Stimulated activated CD8-positive, alpha-beta memory T cell treated with anti-CD3 and anti-CD28 coated beads, Interleukin-4, amount 100 ng/mL, for 4 hours (primary cell): ENCODE measurements at places on chromosomes 7 and 10.

DNA sequence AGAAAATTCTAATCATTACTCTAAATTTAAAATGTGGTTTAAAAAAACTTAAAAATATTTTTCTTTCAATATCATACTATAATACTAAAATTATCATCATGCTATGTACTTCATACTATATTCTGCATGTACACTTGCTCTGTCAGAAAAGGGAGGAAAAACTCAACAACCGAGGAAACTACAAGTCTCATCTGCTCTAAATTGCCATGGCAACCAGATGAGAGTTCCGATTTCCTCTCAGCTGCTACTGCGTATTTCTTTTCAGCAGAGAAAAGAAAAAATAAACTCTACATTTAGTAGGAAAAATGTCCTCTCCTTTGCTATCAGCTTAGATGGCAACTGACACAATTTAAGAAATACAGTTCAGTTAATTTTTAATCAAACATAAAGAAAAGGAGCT lies 178.9 kb downstream of the SRPK2 start:
- no peak for DNase-seq

DNA sequence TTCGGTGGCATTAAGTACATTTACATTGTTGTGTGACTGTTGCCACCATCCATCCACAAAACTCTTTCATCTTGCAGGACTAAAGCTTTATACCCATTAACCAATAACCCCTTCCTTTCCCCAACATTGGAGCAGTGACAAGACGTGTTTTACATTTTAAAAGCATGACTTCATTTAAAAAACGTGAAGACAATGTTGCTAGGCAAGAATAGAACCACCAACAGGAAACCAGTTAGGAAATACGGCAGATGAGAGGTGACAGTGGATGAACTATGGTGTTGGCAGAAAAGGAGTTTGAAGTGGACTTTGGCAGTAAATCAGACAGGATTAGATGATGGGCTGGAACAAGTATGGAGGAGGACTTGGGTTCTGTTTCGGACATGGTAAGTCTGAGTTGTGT lies 17.0 kb downstream of the TMEM236 start:
- DNase-seq, result no peak

DNA sequence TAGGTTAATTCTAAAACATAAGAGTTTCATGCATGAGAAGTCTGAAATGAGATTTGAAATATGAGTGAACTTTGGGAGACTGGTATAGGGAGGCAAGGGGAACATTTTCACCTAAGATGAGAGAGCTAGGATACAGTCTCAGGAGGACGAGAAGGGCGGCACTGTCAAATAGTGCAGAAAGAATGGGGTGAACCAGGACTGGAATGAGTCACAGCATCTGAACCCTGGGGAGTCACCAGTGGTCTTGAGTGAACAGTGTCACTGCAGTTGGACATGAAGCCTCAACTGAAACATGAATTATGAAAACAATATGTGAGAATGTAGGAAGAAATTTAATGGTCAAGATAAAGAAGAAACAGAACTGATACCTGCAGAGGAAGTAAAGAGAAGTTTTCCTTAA lies 33.8 kb downstream of the GNG11 start:
- no peak for DNase-seq

DNA sequence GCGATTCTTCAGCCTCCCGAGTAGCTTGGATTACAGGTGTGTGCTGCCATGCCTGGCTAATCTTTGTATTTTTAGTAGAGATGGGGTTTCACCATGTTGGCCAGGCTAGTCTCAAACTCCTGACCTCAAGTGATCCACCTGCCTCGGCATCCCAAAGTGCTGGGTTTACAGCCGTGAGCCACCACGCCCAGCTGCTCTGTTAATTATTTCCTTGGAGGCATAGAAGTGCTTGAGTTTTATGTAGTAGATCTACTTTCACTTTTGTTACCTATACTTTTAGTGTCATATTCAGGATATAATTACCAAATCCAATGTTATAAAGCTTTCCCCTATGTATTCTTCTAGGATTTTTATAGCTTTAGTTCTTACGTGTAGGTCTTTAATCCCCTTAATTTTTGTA lies 1093.0 kb downstream of the GATA3 start:
- no peak for DNase-seq

DNA sequence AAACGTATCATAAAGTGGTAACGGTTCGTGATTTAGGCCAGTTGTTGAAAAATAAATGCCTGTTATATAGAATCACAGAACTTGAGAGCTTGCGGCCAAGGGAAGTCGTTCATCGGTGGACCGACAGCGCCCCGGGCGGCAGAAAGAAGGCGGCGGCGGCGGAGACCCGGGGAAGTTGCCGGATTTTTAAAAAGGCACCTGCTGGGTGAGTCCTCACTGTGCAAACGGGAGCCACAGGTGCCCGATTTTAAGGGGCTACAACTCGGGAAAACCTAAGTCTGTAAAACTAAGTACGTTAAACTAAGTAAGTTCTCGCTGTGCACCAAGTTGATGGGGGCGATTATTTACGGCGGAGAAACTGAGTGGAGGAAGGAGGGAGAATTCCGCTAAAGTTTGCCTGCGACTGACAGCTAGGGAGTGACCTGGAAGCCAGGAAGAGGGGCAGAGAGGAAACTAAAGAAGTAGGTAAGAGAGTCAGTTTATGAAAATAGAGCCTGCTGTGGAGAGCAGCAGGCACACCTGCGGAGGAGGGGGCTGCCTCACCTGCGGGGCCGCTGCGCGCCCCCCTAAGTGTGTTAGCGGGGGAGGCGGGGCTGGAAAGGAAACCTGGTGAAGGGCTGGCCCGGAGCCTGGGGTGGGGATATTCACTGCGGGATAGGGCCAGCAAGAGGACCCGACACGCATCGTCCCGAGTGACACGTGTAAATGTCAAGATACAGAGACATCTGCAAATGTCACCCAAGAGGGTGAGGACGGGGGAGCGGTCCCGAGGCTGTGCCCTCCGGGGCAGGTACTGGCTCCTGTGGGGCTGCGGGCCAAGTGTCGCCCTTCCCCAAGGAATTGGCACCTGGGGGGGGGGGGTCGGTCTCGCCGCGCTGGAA lies 996 bp downstream of the ADAM12 start:
- DNase-seq, result no peak

- no peak for DNase-seq
These were observed 10.9 kb downstream of the ADGRA1 start for GRCh38 chr10:133098426-133099124.

GRCh38 chr7:74217455-74218342 lies 7.9 kb downstream of the LAT2 start:
- DNase-seq, result no peak

- DNase-seq, result no peak
These were observed 49.7 kb downstream of the MICALL2 start for GRCh38 chr7:1409555-1409954.

GRCh38 chr10:131694781-131695495 lies 205.9 kb upstream of the PPP2R2D start:
- no peak for DNase-seq

DNA sequence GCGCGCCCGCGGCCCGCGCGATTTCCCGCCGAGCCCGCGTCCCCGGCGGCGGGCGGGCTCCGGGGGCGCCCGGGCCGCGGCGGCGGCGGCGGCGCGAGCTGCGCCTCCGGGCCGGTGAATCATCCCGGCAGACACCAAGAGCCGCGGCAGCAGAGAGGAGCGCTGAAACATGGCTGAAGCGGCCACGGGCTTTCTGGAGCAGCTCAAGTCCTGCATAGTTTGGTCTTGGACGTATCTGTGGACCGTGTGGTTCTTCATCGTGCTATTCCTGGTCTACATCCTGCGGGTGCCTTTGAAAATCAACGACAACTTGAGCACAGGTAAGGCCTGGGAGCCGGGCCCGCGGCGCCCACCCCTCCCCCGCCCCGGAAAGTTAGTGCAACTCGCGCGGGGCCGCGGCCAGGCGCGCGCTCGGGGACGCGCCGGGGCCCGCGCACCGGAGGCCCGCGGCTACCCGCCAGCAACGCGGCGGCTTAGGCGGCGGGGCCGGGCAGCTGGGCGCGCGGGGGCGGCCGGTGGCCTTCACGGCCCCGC lies at the start of gene ST7:
TSS of gene ST7 (plus strand) at position 130 of the 534 bp plus-strand sequence. CDS start at position 170, 40 bp downstream.
- DNase-seq, result peak; percentile 37

- no peak for DNase-seq
These were observed 71.7 kb downstream of the DNAJB6 start for GRCh38 chr7:157408258-157409101.

DNA sequence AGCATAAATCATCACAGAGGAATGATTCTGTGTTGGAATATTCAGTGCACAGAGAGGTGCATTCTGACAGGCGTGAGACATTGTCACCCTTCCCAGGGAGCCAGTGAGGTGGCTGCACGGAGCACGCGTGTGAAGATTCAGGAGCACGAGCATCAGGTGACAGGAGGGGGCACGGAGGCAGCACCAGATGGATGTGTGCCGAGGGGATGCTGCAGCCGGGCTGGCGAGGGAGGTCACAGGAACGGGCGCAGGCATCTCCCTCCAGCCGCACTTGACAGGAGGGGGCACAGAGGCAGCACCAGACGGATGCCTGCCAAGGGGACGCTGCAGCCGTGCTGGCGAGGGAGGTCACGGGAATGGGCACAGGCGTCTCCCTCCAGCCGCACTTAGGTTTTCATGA lies 66.5 kb downstream of the DIP2C start:
- DNase-seq, result no peak

DNA sequence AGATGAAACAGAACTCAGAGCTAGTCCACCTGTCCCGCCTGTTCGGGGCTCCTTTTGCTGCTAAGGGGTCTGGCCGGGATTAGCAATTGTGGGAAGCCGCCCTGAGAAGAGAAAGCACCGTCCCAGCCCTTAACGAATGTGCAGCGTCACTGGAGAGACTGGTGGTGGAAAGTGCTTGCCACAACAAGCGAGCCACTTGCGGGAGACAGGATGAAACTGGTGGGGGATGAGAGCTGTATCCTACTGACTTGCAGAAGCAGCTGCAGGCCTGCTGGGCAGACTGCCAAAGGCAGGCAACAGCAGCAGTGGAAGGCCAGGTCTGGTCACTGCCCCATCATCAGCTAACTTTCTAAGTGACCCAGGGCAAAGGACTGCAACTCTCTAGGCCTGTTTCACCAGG lies 95.4 kb downstream of the FAM53B start:
- DNase-seq, result no peak

- DNase-seq, result no peak
These were observed 3.8 kb upstream of the IL6 start for GRCh38 chr7:22723181-22723601.

DNA sequence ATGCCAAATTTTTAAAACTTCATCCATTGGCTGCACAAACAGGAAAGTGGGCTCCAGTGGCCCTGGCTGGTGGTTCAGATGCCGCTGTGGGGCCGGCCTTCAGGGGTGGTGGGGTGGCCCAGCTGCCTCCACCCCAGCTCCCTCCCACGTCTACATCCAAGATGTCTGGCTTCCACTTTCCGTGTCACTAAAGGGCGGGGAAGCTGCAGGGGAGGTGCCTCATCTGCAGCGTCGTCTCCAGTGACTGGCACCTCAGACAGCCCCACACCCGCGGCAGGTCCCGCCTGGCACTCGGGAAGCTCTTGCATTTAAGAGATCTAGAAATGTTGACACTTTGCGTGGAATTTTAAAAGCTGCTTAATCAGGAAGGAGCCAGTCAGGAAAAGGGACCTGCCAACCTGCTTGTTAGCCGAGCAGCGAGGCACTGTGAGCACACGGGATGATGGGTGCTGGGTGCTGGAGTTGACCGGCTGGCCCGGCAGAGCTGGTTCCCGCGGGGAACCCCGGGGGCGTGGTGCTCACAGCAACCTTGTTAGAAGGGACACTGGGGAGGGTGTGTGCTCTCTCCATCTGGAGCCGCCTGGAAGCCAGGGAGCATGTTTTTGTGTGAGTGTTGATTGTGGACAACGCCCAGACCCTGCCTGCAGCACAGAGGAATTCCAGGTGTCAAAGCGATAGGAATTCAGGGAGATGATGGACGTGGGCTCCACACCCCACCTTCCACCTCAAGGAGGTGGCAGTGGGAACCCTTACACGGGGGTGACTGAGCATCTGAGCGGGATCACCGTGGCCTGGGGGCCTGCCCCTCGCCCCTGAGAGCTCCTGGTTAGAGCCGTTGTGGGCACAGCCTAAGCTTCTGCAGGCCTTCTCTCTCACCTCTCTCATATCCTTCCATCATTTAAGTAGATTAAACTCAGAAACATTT lies 320.5 kb downstream of the PTPRN2 start:
- no peak for DNase-seq

DNA sequence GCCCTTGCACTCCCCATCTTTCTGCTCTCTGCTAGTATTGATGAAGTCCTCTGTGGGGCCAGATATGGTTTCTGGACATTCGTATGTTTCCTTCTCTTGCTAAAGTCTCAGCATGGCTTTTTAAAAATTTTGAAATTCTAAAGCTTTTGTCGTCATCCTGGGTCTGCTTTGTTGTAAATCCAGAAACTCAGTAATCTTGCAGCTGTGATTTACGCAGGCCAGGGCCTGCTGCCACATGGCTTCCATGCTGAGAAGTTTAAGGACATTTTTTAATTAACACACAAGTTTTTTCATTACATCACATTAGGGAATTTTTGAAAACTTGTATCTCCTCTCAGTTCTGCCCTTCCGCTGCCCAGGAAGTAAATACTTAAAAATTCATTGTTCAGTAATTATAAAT lies 686.1 kb upstream of the IGFBP3 start:
- DNase-seq, result no peak

GRCh38 chr7:134554417-134554966 lies 5.6 kb downstream of the AKR1B15 start:
- DNase-seq, result no peak

- no peak for DNase-seq
These were observed 74.9 kb downstream of the LARP4B start for GRCh38 chr10:856416-857157.

GRCh38 chr7:1454542-1454941 lies 4.7 kb downstream of the MICALL2 start:
- DNase-seq, result no peak

- no peak for DNase-seq
These were observed 142.3 kb downstream of the VPS50 start for GRCh38 chr7:93374345-93374940.

DNA sequence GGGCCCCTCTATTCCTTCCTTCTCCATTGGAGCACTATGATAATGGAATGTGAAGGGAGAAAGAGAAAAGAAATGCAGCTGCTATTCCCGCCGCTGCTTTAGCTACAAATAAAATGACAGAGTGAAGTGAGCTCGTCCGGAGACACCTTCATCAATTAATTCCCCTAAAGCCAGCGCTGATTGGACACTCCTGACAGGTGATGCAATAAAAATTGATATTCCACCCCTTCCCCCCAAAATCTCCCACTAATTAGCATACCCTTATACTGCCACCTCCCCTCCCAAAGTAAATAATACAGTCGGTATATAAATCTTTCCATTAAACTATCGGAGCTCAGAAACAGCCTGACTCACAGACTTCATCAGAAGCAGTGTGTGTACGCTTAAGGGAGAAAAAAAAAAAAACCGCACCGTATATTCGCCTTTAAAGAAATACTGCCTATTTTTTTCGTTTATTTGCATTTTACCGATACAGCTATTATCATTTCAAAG lies 7.3 kb downstream of the SKIDA1 start:
- DNase-seq, result no peak
